ENCODE measurements at places on chromosomes 4 and X. TPM values are rescaled to one million over a fixed set of nuclear protein-coding genes. Genes with fewer than 3 reads are reported as not detected.

Gene LDB2
- 268 TPM for total RNA-seq

Gene RGN
- total RNA-seq, result 0.54 TPM

Gene NCAPG
- total RNA-seq, result 7.1 TPM

Gene CLRN2
- not detected for total RNA-seq

Gene P2RY8
- total RNA-seq, result not detected

Gene ETDA
- total RNA-seq, result not detected

GRCh38 chr4:102326951-102327350 lies 18.3 kb downstream of the SLC39A8 start:
- H3K4me1 ChIP-seq, result peaks cover 74% of the 10 kb centered on the region
- H3K4me3 ChIP-seq, result no peak overlapping the region
- peaks cover 13% of the 10 kb centered on the region for H3K36me3 ChIP-seq
- H3K27me3 ChIP-seq, result peaks cover 1% of the 10 kb centered on the region
- DNase-seq, result no peak

- no peak for DNase-seq
- H3K27ac ChIP-seq, result no peak overlapping the region
- H3K4me1 ChIP-seq, result peaks cover 3% of the 10 kb centered on the region
- no peaks in the 10 kb centered on the region for H3K36me3 ChIP-seq
- no peak overlapping the region for H3K4me3 ChIP-seq
- H3K27me3 ChIP-seq, result no peaks in the 10 kb centered on the region
Observed at GRCh38 chr4:175787546-175787945, 24.5 kb downstream of the GPM6A start.

DNA sequence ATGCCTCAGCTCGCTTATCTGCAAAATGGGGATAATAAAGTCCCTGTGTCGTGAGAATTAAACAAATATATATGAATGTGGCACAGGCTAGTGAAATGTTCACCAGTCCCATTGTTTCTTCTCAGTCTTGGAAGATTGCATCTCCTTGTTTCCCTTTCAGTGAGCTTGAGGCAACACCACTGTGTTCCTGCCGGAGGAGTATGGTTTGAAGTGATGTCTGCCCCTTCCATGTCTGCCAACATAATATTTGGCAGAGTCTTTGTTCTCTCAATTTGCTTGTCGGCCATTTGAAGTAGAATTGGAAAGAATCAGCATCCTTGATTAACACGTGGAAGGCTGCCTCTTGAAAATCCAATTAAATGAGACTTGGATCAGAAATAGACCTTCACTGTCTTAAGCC lies 1088.5 kb upstream of the INTU start:
- DNase-seq, result no peak
- H3K4me3 ChIP-seq, result no peak overlapping the region
- H3K4me1 ChIP-seq, result peaks cover 7% of the 10 kb centered on the region
- no peaks in the 10 kb centered on the region for H3K36me3 ChIP-seq
- peaks cover 3% of the 10 kb centered on the region for H3K27me3 ChIP-seq
- H3K27ac ChIP-seq, result no peak overlapping the region

GRCh38 chr4:87298362-87298761 lies 24.3 kb downstream of the HSD17B13 start:
- no peaks in the 10 kb centered on the region for H3K4me1 ChIP-seq
- peaks cover 3% of the 10 kb centered on the region for H3K36me3 ChIP-seq
- no peak overlapping the region for H3K27ac ChIP-seq
- H3K4me3 ChIP-seq, result no peak overlapping the region
- H3K27me3 ChIP-seq, result no peaks in the 10 kb centered on the region
- DNase-seq, result no peak

DNA sequence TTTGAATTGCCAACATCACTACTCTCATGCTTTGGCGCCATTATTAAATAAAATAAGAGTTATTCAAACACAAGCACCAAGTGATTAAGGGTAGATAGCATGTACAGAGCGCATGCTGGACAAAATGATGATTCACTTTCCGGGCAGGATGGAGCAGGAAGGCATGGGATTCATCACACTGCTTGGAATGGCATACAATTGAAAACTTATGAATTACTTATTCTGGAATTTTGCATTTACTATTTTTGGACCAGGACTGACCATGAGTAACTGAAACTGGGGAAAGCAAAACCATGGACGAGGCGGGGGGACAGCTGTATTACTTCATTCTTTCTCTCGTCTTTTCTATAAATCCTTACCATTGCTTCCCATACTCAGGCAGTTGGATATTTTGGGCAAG lies 28.5 kb upstream of the FGF5 start:
- peaks cover 5% of the 10 kb centered on the region for H3K4me1 ChIP-seq
- no peaks in the 10 kb centered on the region for H3K27me3 ChIP-seq
- no peak overlapping the region for H3K4me3 ChIP-seq
- no peaks in the 10 kb centered on the region for H3K36me3 ChIP-seq

- H3K27ac ChIP-seq, result peak overlapping the region; percentile 80
- H3K4me1 ChIP-seq, result peaks cover 63% of the 10 kb centered on the region
- H3K36me3 ChIP-seq, result peaks cover 51% of the 10 kb centered on the region
Observed at GRCh38 chr4:3320361-3321023, 27.7 kb downstream of the RGS12 start.

- no peaks in the 10 kb centered on the region for H3K27me3 ChIP-seq
- no peak overlapping the region for H3K4me3 ChIP-seq
- H3K27ac ChIP-seq, result no peak overlapping the region
- DNase-seq, result no peak
- H3K36me3 ChIP-seq, result no peaks in the 10 kb centered on the region
Observed at GRCh38 chr4:69823048-69823447, 36.9 kb downstream of the SULT1E1 start.

GRCh38 chr4:175560604-175561003 lies 251.5 kb downstream of the GPM6A start:
- DNase-seq, result no peak
- H3K4me3 ChIP-seq, result no peak overlapping the region
- no peaks in the 10 kb centered on the region for H3K36me3 ChIP-seq
- no peaks in the 10 kb centered on the region for H3K27me3 ChIP-seq

GRCh38 chrX:24085101-24085500 lies 30.3 kb downstream of the EIF2S3 start:
- H3K4me1 ChIP-seq, result no peaks in the 10 kb centered on the region
- no peak for DNase-seq
- no peak overlapping the region for H3K27ac ChIP-seq
- H3K27me3 ChIP-seq, result no peaks in the 10 kb centered on the region
- H3K4me3 ChIP-seq, result no peak overlapping the region
- H3K36me3 ChIP-seq, result no peaks in the 10 kb centered on the region

- H3K4me3 ChIP-seq, result no peak overlapping the region
- no peak overlapping the region for H3K27ac ChIP-seq
- DNase-seq, result no peak
Observed at GRCh38 chr4:738781-739280, 33.2 kb downstream of the PCGF3 start.

GRCh38 chr4:176676901-176677300 lies 115.8 kb downstream of the VEGFC start:
- no peak overlapping the region for H3K4me3 ChIP-seq
- no peaks in the 10 kb centered on the region for H3K36me3 ChIP-seq
- peaks cover 5% of the 10 kb centered on the region for H3K4me1 ChIP-seq

- peak overlapping the region; percentile 86 for H3K27ac ChIP-seq
- H3K4me1 ChIP-seq, result peaks cover 5% of the 10 kb centered on the region
- H3K36me3 ChIP-seq, result peaks cover 24% of the 10 kb centered on the region
- H3K4me3 ChIP-seq, result peak overlapping the region; percentile 78
Observed at GRCh38 chrX:3143043-3143799, 102.0 kb downstream of the ARSF start.

GRCh38 chr4:25865586-25865985 lies 2.8 kb upstream of the SEL1L3 start:
- H3K27me3 ChIP-seq, result peaks cover 16% of the 10 kb centered on the region
- DNase-seq, result no peak
- no peak overlapping the region for H3K27ac ChIP-seq
- peaks cover 10% of the 10 kb centered on the region for H3K36me3 ChIP-seq
- H3K4me3 ChIP-seq, result no peak overlapping the region

GRCh38 chr4:102564399-102565059 lies 63.4 kb downstream of the NFKB1 start:
- H3K27me3 ChIP-seq, result no peaks in the 10 kb centered on the region
- peaks cover 4% of the 10 kb centered on the region for H3K36me3 ChIP-seq
- H3K27ac ChIP-seq, result no peak overlapping the region

DNA sequence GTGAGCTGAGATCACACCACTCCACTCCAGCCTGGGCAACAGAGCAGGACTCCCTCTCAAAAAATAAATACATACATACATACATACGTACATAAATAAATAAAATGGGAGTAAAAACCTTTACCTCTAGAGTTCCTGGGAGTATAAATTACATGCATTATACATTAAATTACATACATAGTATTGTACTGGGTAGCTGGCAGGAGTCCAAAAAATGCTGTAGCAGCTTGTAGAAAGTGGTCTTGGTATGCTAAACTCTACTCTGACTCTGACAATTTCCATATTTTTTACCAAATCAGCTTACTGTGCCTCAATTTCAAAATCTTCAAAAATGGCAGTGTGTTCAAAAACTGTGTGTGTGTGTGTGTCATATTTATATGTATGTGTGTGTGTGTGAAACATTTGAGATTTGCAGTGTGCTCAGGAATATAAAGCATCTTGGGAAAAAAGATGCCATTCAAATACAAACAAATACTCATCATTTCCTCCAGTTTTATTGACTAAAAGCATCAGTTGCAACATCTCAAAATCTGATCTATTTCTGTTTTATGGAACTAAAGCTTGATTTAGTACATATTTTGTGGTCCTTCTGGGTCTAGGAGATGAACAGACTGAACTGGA lies 171.7 kb downstream of the SHROOM3 start:
- no peak overlapping the region for H3K4me3 ChIP-seq
- no peaks in the 10 kb centered on the region for H3K36me3 ChIP-seq
- peaks cover 4% of the 10 kb centered on the region for H3K4me1 ChIP-seq
- no peaks in the 10 kb centered on the region for H3K27me3 ChIP-seq

GRCh38 chr4:23934915-23935314 lies 45.1 kb upstream of the PPARGC1A start:
- no peaks in the 10 kb centered on the region for H3K27me3 ChIP-seq
- H3K4me1 ChIP-seq, result peaks cover 8% of the 10 kb centered on the region
- DNase-seq, result no peak
- H3K36me3 ChIP-seq, result no peaks in the 10 kb centered on the region

GRCh38 chrX:17595456-17596035 lies 141.7 kb upstream of the SCML1 start:
- peaks cover 2% of the 10 kb centered on the region for H3K4me1 ChIP-seq
- DNase-seq, result no peak
- no peaks in the 10 kb centered on the region for H3K36me3 ChIP-seq

- H3K4me1 ChIP-seq, result no peaks in the 10 kb centered on the region
- no peaks in the 10 kb centered on the region for H3K36me3 ChIP-seq
- H3K27ac ChIP-seq, result no peak overlapping the region
- no peak overlapping the region for H3K4me3 ChIP-seq
- no peaks in the 10 kb centered on the region for H3K27me3 ChIP-seq
Observed at GRCh38 chrX:118884552-118885138, 61.0 kb downstream of the ZCCHC12 start.

GRCh38 chr4:48064349-48064748 lies 47.8 kb downstream of the NIPAL1 start:
- H3K4me1 ChIP-seq, result peaks cover 7% of the 10 kb centered on the region
- H3K27ac ChIP-seq, result no peak overlapping the region
- H3K27me3 ChIP-seq, result no peaks in the 10 kb centered on the region
- DNase-seq, result no peak

- DNase-seq, result no peak
- no peak overlapping the region for H3K27ac ChIP-seq
- H3K27me3 ChIP-seq, result no peaks in the 10 kb centered on the region
- H3K4me1 ChIP-seq, result peaks cover 14% of the 10 kb centered on the region
Observed at GRCh38 chr4:88106205-88106604, 52.2 kb downstream of the ABCG2 start.

DNA sequence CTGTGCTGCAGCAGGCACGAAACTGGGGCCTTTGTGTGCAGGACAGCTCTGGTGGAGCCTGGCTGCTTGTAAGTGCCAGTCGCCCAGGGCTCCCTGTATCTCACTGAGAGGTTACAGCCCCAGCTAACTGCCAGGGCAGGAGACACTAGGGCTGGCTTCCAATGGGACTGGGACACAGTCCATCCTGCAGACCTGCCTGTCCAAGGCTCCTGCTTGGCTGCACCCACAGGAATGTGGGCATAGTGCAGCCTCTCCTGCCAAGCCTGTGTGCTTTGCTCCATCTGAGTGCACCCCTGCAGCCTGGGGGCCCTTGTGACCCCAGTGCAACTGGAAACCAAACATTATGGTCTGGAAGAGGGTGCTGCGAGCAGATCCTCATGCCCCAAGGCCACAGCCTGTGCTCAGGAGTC lies 144.0 kb downstream of the ADAM29 start:
- no peaks in the 10 kb centered on the region for H3K4me1 ChIP-seq
- no peak for DNase-seq
- no peak overlapping the region for H3K27ac ChIP-seq

GRCh38 chrX:42477396-42477795 lies 300.6 kb downstream of the PPP1R2C start:
- no peak for DNase-seq
- H3K4me3 ChIP-seq, result no peak overlapping the region
- peaks cover 4% of the 10 kb centered on the region for H3K36me3 ChIP-seq
- no peaks in the 10 kb centered on the region for H3K4me1 ChIP-seq
- no peaks in the 10 kb centered on the region for H3K27me3 ChIP-seq
- no peak overlapping the region for H3K27ac ChIP-seq
